ENCODE measurements at places on chromosomes 7 and 10. TPM values are rescaled to one million over a fixed set of nuclear protein-coding genes. Genes with fewer than 3 reads are reported as not detected.

GRCh38 chr10:127280446-127280845, 84.1 kb upstream of the INSYN2A start:
- DNase-seq, result no peak

DNA sequence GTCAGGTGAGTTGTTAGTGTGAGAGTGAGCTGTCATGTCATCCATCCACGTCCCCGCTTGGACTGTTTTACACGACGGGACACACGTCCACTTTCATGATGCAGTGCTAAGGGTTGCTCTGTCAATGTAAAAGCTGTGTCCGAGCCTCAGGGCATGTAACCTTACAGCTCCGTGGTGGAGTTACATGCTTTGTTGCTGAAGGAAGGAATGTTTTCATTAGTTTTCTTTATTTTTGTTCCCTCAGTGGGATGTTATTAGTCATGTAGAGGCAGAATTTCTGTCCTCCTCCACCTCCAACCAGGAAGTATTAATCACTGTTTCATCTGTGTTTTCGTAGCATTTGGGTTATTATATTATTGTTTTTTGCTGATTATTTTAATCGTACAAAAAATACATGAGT, 88.6 kb downstream of the NRG3 start:
- no peak for DNase-seq

- peak; percentile 94 for DNase-seq
Measured at GRCh38 chr7:100691676-100692577, 2.1 kb downstream of the GIGYF1 start.

DNA sequence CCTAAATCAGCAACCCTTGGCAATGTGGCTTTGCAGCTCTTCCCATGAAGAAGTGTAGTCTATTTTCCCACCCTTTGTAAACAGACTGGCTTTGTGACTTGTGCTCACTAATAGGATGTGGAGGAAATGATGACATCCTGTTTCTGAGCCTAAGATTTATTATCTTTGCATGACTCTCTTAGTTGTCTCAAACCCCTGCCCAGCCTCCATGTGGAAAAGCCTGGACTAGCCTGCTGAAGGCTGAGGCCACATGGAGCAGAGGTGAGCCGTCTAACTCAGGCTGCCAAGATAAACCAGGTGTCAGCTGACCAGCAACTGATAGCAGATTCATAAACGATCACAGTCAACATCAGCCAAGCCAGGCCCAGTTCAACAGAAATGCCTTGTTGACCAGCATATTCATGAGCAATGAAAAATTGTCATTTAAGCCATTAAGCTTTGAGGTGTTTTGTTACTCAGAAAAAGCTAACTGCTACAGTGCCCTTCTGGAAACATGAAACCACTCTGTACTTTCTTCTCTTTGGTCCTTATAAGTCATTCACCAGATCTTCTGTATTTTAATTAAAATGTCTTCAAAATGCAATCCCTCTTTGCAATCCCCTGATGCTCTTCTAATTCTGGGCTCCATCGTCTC, 586.3 kb upstream of the ANKRD30A start:
- DNase-seq, result no peak

- DNase-seq, result no peak
Measured at GRCh38 chr7:46999866-47000265, 582.0 kb downstream of the TNS3 start.

- no peak for DNase-seq
Measured at GRCh38 chr7:74376256-74377036, 77.3 kb upstream of the GTF2IRD1 start.

The WNT16 gene
- polyA plus RNA-seq, result 1.4 TPM

The GBX1 gene
- polyA plus RNA-seq, result not detected
